NCI-H446 (cell line): ENCODE measurements at places on chromosomes 2 and 18.
A peak's percentile ranks its signal among the peaks of the same experiment; 100 is the strongest.

DNA sequence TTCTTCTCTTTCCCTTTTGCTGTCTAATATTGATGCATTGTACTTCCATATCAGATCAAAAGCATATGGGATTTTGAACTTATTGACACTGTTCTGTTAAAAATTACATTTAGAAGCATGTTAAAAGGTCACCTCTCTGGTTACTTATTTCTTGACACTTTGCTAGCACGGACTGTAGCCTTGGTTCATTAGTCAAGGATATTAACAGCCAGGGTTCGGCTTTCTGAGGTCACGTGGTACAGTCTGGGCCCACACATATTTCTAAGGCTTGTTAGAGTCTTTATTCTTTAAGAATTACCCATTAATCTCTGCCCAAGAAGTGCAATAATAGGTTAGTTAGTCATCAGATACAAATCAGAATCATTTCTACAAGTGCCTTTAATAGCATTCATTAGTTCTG lies 1035.8 kb upstream of the FANCL start:
- no peak for DNase-seq

GRCh38 chr18:27808683-27809082 lies 368.2 kb downstream of the CDH2 start:
- DNase-seq = no peak

DNA sequence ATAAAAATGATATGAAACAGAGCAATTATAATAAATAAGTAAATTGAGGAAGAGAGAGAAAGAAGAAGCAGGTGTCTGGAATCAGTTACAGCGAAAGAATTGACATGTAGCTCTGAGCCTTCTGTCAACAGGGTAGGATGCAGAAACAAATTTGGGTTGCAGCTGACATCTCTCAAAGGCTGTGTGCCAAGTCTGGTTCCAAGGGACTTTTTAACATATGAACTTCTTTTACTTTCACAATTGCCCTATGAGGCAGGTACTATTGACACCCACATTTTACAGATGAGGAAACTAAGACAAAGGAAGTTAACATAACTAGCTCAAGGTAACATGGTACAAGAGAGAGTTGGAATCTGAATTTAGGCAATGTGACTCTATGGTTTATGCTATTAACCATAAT lies 260.0 kb downstream of the ASXL3 start:
- DNase-seq = no peak

DNA sequence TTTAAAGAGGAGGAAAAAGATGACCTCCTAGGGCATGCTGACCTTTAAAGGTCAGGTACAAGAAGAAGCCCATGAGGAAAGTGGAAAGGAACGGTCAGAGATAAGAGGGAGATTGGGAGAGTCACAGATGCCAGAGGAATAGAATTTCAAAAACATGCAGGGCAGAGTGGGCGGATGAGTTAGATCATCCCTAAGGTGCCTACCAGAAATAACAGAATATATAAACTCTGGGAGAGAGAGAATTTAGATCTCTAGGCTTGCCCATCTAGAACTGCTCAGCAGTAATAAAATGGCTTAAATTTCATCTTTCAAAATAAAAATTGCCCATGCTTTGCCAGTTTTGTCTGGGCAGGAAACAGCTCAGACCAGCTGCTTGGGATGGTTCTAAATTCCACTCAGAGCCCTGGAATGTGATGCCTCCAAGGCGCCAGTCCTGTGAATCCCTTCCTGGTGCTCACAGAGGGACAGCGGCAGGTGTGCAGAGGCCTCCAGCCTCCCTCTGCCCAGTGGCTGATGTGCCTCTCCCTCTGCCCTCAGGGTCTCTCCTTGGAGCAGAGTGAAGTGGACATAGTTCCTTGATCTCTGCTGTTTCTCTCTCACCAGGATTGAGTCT lies 130.9 kb downstream of the ANTXR1 start:
- no peak for DNase-seq

DNA sequence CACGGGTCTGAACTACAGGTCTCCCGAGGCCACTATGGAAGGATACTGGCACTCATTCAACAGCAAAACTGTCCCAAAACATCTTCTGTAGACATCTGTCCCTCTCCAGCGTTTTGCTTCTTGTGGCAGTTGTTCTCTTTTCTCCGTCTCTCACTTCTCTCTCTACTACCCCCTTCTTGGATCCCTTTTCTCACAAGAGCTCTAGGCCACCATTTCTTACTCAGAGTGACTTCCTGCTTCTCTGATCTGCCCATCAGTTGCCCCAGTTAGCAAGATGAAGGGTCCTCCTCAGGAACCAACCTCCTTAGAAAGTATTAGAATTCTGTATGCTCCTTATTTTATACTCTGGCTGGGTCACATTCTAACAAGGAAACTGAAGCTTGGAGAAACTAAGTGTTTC lies 32.6 kb downstream of the BCL2 start:
- no peak for DNase-seq

GRCh38 chr2:199775267-199775666 lies 75.7 kb downstream of the FTCDNL1 start:
- no peak for DNase-seq

DNA sequence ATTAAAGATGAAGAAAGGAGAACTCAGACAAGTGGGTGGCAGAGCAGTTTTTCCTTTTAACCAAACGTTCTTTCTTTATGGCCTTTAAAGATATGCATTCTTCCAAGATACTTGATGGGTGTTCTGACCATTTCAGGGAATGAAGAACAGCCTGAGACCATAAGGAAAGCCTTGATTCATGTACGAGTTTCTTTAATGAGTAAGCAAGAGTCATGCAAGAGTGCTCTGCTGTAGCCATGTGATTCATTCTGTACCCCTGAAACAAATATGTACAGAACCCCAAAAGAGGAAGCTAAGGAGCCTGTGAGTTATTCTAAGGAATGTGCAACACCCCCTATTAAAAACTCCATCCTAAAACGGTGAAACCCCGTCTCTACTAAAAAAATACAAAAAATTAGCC lies 372.8 kb downstream of the MTX2 start:
- no peak for DNase-seq

DNA sequence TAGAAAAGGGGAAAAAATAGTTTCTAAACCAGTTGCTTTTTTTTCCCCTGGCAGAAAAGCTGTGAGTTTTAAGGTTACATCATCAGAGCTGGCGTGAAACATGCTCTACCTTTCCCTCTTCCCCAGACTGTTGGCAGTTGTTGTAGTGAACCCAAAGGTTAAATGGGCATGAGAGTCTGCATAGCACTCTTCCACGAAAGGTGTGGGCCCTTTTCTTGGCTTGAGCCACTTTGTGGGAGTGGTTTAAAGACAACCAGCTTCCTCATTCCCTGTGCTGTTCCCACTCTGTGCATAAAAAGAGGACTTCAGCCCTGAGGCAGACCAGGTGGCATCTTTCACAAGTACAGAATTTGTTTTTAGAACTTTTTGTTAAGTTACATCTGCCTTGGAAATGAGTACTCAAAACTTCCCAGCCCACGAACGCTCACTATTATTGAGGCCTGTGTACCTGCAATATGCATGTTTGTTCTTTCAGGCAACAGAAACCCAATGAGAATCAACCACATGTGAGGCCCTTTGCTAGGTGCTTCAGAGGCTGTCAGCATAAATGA lies 243.8 kb downstream of the BABAM2 start:
- peak; percentile 37 for DNase-seq

- DNase-seq = peak; percentile 33
These were observed 77.9 kb upstream of the FZD7 start for GRCh38 chr2:201955702-201956141.

DNA sequence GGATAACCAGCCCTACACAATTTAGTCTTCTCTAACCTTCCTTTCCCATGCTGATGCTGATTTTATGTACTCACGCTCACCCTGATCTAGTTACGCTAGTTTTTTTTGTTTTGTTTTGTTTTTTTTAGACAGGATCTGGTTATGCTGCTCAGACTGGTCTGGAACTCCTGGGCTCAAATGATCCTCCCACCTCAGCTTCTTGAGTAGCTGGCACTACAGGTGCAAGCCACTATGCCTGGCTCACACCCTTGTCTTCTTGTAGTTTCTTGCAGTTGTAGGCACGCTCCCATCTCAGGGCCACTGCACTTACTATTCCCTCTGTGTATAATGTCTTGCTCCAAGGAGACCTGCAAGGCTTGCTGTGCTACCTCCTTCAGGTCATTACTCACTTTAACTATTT lies 6.2 kb downstream of the PELI1 start:
- DNase-seq = no peak

DNA sequence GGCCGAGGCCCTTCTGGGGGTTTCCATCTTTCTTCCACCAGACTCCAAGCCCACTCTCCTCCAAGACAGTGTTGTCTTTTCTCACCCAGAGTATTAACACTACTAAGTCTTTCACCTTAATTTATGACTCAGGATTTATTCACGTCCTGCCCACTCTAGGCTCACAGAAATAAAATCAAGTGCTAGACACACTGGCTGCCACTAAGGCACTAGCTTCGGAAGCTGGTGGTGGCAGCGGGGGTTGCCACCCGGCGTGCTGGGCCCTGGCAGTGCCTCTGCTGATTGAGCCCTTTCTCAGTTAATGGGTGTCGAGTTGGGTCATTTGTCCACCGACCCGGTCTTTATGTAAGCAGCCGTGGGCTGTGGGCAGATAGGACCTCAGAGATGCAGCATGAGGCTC lies 93.6 kb upstream of the FZD5 start:
- no peak for DNase-seq

- DNase-seq = no peak
These were observed 64.9 kb upstream of the PSMD14 start for GRCh38 chr2:161243312-161243711.

DNA sequence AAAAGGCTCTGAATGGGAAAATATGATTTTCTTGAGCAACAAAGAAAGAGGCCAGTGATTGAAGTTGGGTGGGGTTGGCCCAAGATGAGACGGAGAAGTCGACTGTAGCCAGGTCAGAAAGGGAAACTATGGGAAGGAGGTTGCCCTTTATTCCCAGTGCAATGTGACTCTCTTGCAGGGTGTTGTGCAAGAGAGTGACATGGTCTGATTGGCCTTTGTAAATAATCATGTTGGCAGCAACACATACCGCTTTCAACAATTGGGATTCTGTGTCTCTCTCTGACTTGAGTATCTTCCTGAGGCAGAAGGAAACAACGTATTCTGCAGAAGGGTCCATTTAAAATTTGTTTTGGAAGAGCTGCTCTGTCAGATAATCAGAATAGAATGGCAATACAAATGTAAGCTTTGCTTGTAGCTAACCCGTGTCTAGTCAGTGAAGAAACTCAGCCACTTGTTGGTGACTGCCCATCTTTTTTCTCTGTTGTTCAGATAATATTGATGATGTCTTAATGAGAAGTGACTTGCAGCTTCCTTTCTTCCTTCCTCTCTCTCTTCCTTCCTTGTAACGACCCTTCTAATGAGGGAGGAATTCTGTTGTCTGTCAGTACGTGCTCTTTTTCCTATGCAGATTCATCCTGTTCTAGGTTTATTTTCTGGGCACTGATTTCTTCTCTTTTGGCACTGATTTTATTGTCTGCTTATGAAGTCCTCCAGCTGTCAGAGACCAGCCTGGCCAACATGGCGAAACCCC lies 311.0 kb upstream of the FAM98A start:
- DNase-seq = no peak

DNA sequence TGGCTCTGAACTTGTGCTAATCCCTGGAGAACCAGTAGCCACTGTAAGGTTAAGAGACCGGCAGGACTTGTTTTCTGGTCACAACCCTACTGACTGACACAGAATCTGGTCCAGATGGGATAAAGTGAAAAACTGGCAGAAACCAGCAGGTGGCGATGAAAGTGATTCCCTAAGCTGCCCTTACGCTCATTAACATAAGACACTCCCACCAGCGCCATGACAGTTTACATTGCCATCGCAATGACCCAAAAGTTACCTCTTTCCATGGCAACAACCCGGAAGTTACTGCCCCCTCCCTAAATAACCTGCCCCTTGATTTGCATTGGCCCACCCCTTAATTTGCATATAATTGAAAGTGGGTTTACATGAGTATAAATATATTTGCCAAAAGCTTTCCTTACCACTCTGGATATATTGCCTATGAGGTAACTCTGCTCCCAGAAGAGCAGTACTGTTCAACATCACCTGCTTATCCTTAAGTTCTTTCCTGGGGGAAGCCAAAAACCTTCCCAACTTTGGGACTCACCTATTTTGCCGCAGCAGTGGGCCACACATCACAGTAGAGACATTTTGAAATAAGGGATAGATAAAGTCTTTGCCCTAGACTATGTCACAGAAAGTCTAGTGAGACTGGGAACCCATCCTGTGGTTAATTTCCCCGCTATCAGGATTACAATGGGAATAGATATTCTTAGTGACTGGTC lies 35.8 kb upstream of the AFF3 start:
- peak; percentile 30 for DNase-seq

- peak; percentile 51 for DNase-seq
These were observed 183.4 kb downstream of the MYO3B start for GRCh38 chr2:170361090-170361936.

DNA sequence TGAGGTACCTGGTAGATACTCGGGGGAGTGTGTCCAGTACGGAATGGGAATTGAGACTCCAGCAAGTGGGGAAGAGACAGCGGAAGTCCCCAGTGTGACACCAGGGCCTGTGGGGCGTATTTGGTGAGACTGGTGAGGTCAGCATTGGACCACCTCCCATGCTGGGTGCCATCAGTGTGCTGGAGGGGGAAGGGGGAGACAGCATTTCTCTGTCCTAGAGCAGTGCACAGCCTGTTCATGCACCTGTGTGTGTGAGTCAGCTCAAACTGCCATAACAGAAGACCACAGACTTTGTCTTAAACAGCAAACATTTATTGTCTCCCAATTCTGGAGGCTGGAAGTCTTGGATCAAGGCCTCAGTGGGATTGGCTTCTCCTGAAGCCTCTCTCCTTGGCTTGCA lies 301.8 kb downstream of the GBX2 start:
- DNase-seq = no peak

DNA sequence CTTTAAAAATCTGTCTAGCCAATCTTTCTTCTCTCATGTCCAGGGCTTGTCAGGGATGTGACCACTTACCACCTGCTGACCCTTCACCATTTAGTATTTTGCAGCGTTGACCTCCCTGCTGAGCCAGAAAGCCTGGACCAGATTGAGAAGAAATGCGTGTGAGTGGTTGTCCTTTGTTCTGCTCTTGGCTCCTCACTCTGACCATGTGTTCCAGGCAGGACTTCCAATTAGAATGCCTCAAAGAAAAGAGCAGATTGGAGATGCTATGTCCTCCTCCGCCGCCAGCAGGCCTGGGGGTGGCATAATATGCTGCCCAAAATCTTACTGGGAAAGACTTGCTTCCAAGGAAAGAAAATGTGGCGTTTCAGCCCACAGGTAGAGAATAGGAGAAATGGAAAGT lies 894.1 kb downstream of the SLC4A3 start:
- peak; percentile 60 for DNase-seq

DNA sequence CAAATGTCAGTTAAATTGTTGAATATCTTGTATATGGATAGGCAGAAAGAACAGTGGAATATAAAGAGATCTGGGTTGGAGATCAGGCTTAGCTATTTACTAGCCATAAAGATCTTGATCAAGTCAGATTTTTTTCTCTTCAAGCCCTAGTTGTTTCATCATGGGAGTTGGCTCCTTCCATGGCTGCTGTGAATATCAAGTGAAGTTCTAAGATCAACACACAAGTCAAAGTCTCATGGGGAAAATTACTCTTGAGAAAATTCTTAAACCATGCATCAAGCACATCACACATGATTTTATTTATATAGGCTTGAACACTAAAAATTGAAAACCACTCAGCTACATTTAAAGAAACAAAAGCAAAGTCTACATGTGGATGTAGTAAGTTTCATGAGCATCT lies 79.8 kb downstream of the C1D start:
- DNase-seq = no peak

GRCh38 chr2:143158551-143159485 lies 29.6 kb downstream of the ARHGAP15 start:
- no peak for DNase-seq

GRCh38 chr2:150410809-150411208 lies 76.7 kb downstream of the RND3 start:
- no peak for DNase-seq
